Activated CD4-positive, alpha-beta T cell treated with anti-CD3 and anti-CD28 coated beads for 1 hour (primary cell): ENCODE measurements at places on chromosomes 4 and X.

DNA sequence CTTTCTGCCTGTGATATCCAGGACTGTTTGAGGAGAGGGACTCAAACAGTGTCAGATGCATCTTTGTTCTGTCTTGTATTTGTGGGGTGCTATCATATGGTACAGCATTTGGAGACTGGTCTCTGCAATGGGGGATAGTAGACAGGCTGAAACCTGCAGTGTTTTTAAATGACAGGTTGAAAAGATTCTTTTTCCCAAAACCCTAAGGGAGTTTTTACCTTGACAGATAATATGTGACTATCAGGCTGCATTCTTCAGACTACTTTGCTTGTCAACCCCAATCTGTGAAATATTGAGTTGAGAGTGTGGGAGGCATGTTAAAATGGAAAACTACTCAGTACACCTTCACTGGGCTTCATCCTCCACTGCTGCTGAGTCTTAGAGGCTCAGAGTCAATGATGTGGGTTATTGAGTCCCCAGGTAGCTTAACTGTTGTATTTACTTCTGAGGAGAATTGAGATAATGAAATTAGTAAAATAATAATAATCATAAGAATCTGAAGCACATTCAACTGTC is 274.9 kb downstream of the GASK1B start:
- no peak for DNase-seq

DNA sequence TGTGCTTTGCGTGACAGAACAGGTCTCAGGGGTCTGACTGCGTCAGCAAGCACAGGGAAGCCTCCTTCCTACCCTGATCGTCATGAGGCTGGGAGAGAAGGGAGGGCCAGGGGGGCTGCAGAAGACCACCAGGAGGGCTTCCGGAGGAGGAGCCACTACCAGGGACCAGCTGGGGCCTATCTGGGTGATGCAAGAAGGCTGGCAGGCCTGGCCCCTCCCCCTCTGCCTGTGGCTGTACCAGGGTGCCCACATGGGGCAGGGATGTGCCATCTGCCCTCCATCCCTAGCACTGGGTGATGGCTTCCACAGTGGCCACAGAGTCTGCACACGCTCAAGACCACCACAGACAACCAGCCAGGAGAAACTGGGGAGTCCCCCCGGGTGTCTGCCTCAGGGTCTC is 116.4 kb upstream of the NKX1-1 start:
- no peak for DNase-seq

GRCh38 chr4:12689457-12689856 is 794.7 kb downstream of the RAB28 start:
- no peak for DNase-seq

DNA sequence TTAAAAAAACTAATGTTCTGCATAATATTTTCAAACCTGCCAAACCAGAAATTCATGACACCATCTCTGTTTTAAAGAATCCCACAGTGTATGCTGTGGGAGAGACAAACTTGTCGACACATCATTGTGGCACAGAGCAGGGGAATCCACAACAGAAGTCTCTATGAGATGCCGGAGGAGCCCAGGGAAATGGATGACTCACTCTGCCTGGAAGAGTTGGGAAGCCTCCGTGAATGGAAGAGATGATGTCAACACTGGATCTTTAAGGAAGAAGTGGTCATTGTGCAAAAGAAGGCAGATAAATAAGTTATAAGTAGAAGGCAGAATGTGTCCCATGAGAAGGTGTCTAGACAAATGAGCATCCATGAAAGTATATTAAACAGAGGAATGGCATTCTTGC is 595.1 kb downstream of the RAB28 start:
- no peak for DNase-seq

DNA sequence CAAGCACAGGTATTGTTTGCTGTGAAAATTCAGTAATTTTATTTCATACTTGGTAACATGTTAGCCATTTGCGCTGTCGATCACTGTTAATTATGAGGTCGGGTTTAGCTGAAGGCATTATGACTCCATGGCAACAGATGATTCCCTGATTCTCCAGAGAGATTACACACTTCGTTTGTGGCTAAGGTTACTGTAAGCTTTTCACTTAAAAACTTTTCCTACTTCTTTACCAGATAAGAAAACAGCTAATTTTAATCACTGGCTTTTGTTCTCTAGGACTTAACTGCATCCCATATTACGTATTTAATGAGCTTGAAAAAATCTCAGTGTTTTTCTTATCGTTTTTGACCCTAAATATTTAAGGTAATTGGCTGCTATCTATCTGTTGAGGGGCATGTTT is 2.1 kb downstream of the GSTCD start:
- DNase-seq: no peak

GRCh38 chrX:109533631-109534030 is 3.0 kb upstream of the NXT2 start:
- no peak for DNase-seq

- no peak for DNase-seq
Observed at GRCh38 chr4:113919611-113920010, 59.8 kb downstream of the ARSJ start.
